ENCODE measurements at places on chromosomes 2 and 18.

- DNase-seq = no peak
These were observed 8.6 kb upstream of the ESPNL start for GRCh38 chr2:238091436-238092060.

DNA sequence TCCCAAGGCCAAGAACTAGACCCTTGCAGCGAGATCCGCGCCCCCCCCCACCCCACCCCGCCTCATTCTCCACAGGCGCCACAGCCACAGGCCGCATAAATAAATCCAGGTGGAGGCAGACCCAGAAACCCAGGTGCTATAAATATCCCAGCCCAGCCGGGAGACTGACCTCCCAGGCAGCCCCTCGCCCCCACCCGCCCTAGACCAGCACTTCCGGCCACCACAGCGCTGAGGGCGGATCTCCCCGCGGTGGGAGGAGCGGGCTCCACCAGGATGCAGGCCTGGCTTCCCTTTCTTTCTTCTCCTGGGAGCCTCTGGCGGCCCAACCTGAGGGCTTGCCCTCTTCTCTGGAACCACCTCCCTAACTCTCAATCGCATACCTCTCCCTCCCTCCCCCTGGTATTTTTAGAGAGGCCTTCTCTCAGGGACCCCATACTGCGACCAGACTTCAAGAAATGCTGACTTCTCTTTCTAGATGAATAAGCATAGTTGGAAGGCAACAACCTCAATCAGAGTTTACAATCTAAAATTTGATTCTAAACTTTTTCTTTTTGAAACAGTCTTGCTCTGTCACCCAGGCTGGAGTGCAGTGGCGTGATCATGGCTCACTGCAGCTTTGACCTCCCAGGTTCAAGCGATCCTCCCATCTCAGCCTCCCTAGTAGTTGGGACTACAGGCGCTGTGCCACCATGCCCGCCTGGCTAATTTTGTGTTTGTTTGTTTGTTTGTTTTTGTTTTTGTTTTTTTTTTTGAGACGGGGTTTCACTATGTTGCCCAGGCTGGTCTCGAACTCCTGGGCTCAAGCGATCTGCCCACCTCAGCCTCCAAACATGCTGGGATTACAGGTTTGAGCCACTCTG lies 55.0 kb downstream of the PKDCC start:
- DNase-seq = no peak

GRCh38 chr2:189022053-189022481 lies 47.9 kb downstream of the COL3A1 start:
- DNase-seq = no peak

DNA sequence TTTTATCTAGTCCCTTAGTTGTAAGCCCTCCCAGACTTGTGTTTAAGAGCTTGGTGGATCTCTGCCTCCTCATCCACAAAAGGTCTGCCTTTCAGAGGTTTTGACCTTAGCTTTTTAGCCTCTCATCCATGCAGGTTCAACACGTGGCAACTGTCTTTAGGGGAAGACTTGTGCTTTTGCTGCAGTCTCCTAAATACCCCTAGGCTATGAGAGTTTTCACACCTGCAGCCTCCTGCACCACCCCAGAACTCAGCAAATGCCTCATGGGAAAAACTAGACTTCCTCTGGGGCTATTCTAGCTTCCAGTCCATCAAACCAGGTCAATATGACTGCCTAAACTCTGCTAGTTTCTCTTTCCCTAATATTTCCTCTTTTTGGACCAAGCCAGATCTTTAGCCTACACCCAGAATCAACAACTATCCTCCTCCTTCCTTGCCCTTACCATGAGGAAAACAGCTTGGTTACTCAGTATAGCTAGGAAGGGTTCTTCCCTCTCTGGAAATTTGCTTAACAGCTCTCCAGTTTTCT lies 132.3 kb upstream of the RIOK3 start:
- DNase-seq = no peak

GRCh38 chr18:6521803-6522418 lies 107.2 kb upstream of the L3MBTL4 start:
- DNase-seq = no peak

DNA sequence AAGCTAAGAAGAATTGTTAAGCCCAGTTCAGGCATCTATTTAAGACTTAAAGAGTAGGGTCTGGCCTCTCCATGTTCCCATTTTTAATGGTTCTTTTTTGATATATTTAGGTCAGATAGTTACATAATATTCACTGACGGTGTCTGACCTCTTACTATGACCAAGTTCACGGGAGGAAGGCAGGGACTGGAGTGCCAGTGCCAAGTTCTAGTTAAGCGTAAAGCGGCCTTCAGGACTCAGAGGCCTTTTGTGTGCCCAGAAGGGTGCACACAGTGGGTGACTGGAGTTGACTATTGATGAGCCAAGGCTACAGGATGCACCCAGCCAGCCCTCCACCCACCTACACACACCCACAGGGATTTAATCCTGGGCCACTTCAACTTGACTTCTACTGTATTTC lies 290.9 kb downstream of the PIEZO2 start:
- no peak for DNase-seq

DNA sequence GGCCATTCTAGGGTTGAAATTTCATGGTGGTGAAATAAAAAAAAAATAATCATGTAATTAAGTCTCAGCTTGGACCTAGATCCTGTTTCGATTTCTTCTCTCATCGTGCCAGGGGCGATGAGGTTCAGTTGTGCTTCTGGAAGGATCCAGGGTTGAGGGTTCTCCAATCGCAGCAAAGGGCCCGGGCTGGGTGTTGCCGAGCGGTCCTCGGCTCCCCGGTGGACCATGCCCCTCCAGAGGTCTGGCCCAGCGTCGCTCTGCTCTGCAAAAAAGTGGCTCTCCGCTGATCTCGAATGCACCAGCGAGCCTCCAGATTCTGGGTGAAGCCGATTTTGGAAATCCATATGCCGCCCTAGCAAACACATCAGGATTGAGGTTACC lies 39.0 kb downstream of the EN1 start:
- no peak for DNase-seq

- no peak for DNase-seq
These were observed 34.0 kb downstream of the AQP12A start for GRCh38 chr2:240725671-240726070.

- DNase-seq = no peak
These were observed 74.7 kb downstream of the DPP4 start for GRCh38 chr2:161999321-161999720.

GRCh38 chr2:71482055-71482454 lies 28.7 kb downstream of the DYSF start:
- DNase-seq = no peak

- DNase-seq = no peak
These were observed 58.9 kb downstream of the TMEM131 start for GRCh38 chr2:97936881-97937280.

All from CD4-positive, alpha-beta T cell treated with Interleukin-17A for 1 hour (primary cell).